ENCODE measurements at places on chromosomes 12 and 14. TPM values are rescaled to one million over a fixed set of nuclear protein-coding genes. Genes with fewer than 3 reads are reported as not detected.
A peak's percentile ranks its signal among the peaks of the same experiment; 100 is the strongest.

NAV3 gene
- total RNA-seq, result not detected

RASAL1 gene
- 4.9 TPM for total RNA-seq

- peak; percentile 85 for DNase-seq
- peak overlapping the region; percentile 53 for H3K4me3 ChIP-seq
- H3K27ac ChIP-seq, result peak overlapping the region; percentile 96
- no peaks in the 10 kb centered on the region for H3K27me3 ChIP-seq
Observed at GRCh38 chr12:120007272-120007671, 18.2 kb downstream of the BICDL1 start.

DNA sequence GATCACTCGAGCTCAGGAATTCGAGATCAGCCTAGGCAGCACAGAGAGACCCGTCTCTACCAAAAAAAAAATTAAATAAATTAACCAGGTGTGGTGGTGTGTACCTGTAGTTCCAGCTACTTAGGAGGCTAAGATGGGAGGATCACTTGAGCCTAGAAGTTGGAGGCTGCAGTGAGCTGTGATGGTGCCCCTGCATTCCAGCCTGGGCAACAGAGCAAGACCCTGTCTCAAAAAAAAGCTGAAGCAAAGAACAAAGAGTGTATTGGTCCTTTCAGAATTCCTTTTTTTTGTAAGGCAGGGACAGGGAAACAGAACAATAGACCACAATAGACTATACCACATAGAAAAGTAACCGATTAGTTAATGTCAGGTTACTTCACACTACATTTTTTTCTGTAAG is 47.4 kb downstream of the MARK3 start:
- peaks cover 7% of the 10 kb centered on the region for H3K36me3 ChIP-seq

- H3K36me3 ChIP-seq, result no peaks in the 10 kb centered on the region
- H3K4me3 ChIP-seq, result no peak overlapping the region
- H3K27ac ChIP-seq, result no peak overlapping the region
- H3K4me1 ChIP-seq, result no peaks in the 10 kb centered on the region
Observed at GRCh38 chr12:85765453-85765869, 70.7 kb downstream of the RASSF9 start.

- peak overlapping the region; percentile 33 for H3K4me3 ChIP-seq
- H3K36me3 ChIP-seq, result no peaks in the 10 kb centered on the region
- H3K4me1 ChIP-seq, result peaks cover 18% of the 10 kb centered on the region
- peak overlapping the region; percentile 69 for H3K27ac ChIP-seq
- DNase-seq, result peak; percentile 76
Observed at GRCh38 chr12:131091413-131091975, 137.8 kb downstream of the ADGRD1 start.

- H3K4me3 ChIP-seq, result no peak overlapping the region
- no peak for DNase-seq
- H3K36me3 ChIP-seq, result no peaks in the 10 kb centered on the region
- no peaks in the 10 kb centered on the region for H3K4me1 ChIP-seq
- H3K27ac ChIP-seq, result no peak overlapping the region
Observed at GRCh38 chr12:103013741-103014300, 56.3 kb downstream of the ASCL1 start.

DNA sequence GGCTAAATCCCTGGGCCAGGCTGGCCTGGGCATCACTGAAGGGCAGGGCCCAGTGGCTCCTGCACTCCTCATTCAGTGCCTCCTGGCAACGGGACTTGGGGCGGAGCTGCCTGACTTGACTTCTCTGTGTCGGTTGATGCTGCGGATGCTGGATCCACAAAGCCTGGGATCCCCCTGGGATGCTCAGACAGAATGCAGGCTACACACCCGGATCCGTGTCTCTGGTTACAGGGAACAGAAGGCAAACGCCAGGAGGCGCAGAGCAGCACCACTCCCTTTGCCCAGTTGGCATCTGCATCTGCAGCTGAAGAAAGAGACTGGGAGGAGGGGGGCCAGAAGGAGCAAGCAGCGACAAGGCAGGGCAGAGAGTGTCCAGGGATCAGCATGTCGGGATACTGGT is 154.5 kb upstream of the FKBP4 start:
- H3K4me3 ChIP-seq, result no peak overlapping the region
- peaks cover 17% of the 10 kb centered on the region for H3K4me1 ChIP-seq
- H3K27me3 ChIP-seq, result peaks cover 31% of the 10 kb centered on the region
- H3K36me3 ChIP-seq, result no peaks in the 10 kb centered on the region
- DNase-seq, result no peak
